ENCODE measurements at places on chromosomes 7 and 10.

GRCh38 chr7:110507832-110508231 is 583.1 kb upstream of the LRRN3 start:
- no peak for DNase-seq

- DNase-seq: no peak
Measured at GRCh38 chr7:39417642-39418041, 148.6 kb upstream of the YAE1 start.

DNA sequence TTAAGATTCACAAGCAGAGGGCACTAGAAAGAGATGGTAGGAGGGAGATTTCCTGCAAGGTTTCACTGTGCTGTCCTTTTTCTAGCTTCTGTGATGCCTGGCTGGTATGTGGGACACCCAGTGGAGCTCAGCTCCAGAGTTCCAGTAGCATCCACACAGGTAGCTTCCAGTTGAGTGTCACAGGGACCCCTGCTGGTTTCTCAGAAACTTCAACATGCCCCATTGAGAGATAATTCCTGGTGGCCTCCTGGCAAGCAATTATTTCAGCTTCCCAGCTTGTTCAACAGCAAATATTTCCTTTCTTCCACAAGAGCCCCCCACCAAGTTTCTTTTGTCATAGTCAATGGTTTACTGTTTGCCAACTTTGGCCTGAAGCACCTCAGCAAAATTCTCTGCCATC is 858.7 kb downstream of the REEP3 start:
- DNase-seq: no peak

GRCh38 chr10:34581801-34582532 is 233.1 kb downstream of the PARD3 start:
- no peak for DNase-seq

DNA sequence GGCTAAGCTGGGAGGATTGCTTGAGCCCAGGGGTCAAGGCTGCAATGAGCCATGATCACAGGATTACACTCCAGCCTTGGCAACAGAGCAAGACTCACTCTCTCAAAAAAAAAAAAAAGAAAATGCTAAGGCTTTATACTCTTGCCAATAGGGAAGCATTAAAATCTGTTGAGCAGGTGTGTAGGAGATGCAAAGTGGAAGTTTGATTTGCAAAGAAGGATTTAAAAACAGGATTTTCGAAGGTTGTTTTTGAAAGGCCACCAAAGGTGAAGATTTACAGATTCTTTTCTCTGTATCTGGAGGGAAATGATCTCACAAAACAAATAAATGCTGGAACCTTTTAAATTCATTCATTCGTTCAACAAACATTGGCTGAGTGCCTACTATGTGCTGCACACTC is 8.6 kb upstream of the PDE1C start:
- no peak for DNase-seq

- DNase-seq: no peak
Measured at GRCh38 chr10:92244796-92245195, 46.1 kb downstream of the CPEB3 start.

GRCh38 chr10:31618541-31619291 is 299.7 kb downstream of the ZEB1 start:
- no peak for DNase-seq
